ENCODE measurements at places on chromosomes 6 and 20. TPM values are rescaled to one million over a fixed set of nuclear protein-coding genes. Genes with fewer than 3 reads are reported as not detected.

DNA sequence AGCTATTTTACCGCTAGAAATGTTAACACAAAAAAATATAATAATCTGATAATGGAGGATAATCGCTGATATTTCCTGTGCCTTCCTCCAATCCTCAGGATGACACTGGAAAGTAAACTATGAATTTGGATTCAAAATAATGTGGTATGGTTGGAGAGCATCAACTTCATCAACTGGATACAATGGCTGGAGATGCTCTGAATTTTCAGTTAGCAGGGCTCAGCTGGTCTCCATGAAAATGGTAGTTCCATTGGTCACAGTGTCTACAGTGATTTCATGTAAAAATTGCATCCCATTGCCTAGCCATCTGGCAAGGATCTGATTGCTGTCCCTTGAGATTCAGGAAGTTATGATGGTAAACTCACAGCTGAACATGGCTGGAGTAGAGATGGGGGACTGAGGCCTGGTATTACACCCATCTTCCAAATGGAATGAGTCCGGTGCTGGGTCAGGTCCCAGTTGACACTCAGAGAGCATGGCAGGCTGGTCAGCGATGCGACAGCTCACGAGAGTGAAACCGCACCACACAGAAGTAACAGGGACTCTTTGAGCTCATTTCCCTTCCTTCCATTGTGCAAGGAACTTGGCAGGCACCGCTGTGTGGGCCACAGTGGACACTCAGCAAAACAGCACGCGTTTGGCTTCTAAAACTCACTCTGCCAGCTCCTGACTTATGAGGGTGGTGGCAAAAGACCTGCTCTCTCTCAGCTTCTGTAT is 142.4 kb upstream of the TNFAIP3 start:
- DNase-seq = peak; percentile 62

DNA sequence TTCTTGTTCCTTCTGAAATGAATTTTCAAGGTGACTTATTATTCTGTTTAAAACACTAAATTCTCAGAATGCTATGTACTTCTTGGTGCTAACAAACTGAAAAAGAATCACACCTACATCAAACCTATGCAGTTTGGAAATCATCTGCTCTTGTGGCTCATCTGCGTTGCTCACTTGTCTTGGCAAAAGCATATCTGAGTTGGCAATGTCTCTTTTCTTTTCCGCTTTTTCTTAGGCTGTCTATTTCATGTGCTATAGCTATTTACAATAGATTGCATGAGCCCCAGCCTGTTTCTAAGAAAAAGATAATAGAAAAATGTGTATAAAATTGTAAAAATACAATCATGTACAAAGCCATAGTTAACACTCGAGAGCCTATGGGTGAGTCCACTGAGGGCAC is 348.9 kb upstream of the AGPAT4 start:
- no peak for DNase-seq

GRCh38 chr20:10131732-10132345 is 86.8 kb upstream of the SNAP25 start:
- DNase-seq = peak; percentile 76

Gene TRIM10
- total RNA-seq = not detected

Gene LIN28B
- not detected for total RNA-seq

DNA sequence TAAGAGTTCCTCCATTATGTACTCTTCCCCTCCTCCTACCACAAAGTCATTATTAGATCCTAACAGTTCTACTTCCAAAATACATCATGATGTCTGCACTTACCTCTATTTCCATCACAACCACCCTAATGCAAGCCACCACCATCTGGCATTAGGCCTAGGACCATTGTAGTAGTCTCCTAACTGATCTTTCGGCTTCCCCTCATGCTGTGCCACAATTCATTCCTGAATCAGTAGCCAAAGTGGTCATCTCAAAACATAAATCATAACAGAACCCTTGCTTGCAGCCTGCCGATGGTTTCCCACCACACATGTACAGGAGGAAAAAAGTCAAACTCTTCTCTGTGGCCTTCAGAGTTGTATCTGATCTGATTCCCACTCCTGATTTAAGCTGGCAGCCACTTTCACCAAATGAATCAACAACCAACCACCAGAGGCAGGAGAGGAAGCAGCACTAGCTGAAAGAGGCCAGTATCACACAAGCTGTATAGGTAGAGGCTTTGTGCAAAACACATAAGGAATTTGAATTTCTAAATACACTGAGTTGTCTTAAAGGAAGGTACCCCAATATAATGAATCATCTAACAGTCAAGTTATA is 26.1 kb downstream of the FAM184A start:
- DNase-seq = no peak

Gene ATRN
- 34.5 TPM for total RNA-seq

Gene SMIM13
- total RNA-seq = 10.9 TPM

Gene RHAG
- 0.60 TPM for total RNA-seq

DNA sequence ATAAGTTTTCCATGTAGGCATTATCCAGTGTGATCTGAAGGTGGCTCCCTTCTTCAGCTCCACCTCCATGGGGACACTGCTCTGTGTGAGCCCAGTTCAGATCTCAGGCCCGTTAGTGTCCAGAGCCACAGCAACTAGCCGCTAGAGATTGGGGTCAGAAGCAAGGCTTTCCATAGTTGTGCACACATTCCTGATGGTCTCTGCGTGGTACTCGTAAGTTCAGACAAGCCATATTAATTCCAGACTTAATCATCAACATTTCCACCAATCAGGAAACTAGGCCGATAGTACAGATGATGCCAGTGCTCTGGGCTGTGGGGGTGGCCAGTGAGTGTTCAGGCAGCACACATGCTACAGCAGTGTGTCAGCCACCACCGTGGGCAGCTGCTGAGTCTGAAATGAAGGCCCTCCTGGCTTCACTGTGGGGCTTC is 17.5 kb upstream of the SYNCRIP start:
- no peak for DNase-seq

Gene SLC35B3
- 11.1 TPM for total RNA-seq

DNA sequence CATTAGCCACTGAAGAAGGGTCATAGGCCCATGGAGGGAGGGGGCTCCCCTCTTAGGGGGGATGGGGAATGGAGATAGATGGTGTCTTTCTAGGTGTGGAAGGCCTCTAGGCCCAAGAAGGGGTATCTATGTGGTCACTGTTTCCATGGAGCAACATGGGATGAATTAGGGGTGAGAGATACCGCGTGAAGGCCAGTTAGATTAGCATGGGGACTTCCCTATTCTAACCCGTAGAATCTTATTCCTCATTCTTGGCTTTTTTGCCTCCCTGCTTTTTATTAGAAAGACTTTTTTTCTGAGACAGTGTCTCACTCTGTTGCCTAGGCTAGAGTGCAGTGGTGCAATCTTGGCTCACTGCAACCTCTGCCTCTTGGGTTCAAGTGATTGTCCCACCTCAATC is 3.2 kb downstream of the RAB44 start:
- no peak for DNase-seq

DNA sequence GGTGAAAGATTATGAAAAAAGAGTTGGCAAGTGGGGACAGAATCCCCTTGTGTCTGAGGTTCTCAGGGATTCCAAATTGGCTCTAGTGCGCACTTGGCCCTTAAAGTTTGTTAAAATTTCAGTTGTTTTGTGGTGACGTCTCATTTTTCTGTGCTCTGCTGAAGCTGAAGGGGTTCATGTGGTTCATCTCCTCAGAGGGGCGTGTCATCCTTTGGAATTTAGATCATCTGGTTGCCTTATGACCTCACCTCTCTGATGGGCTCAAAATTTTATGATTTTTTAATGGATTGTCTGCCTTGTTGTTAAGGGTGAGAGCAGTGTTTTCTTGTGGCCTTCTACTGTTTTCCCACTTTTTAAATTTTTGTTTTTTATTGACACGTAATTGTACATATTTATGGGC is 20.3 kb downstream of the CYB5R4 start:
- DNase-seq = no peak

DNA sequence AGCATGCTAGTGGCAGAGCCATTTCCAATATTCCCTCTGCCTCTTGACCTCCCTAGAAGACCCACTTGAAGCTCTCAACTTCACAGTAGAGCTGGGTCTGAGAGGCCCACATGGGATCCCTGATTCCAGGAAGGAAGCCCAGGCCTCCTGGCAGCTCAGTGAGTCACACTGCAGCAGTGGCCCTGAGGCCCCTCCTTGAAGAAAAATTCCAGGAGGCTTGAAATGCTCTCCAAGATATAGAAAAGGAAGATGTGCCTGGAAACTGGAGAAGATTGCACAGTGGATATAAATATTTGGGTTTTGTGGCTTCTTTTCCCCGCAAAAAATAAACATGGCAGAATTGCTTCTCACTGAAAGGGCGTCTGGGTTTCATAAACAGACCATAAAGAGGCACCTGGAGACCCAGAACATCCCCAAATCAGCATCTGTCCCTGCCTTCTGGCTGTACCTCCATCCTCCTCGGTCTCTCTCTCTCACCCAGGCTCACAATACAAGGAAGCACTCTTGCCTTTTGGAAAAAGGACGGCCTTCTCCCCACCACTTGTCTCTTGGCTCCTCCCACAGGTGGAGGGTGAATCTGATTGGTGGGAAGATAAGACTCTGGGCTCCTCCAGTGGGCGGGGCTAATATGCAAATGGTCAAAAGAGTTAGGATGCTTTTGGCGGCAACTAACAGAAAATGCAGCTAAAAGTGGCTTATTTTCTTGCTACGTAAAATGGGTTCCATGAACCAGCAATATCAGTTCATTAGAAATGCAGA is 200.0 kb upstream of the SULF2 start:
- DNase-seq = no peak

GRCh38 chr6:129257196-129257595 is 374.3 kb downstream of the LAMA2 start:
- DNase-seq = no peak

Gene THBD
- total RNA-seq = 20.6 TPM

GRCh38 chr20:12353842-12354241 is 436.1 kb downstream of the BTBD3 start:
- no peak for DNase-seq

GRCh38 chr6:17220040-17220910 is 60.9 kb upstream of the RBM24 start:
- no peak for DNase-seq

- DNase-seq = no peak
Measured at GRCh38 chr6:45738057-45738455, 277.6 kb downstream of the CLIC5 start.

Gene PLEKHG1
- total RNA-seq = 9.3 TPM

Gene LST1
- 16.0 TPM for total RNA-seq

Gene CST2
- not detected for total RNA-seq

- DNase-seq = no peak
Measured at GRCh38 chr6:12785921-12786320, 69.4 kb downstream of the PHACTR1 start.

- no peak for DNase-seq
Measured at GRCh38 chr6:134455319-134455718, 137.4 kb upstream of the SGK1 start.

Gene BACH2
- total RNA-seq = 2.5 TPM

Gene PEX7
- total RNA-seq = 5.9 TPM

Gene REPS1
- total RNA-seq = 29.0 TPM

DNA sequence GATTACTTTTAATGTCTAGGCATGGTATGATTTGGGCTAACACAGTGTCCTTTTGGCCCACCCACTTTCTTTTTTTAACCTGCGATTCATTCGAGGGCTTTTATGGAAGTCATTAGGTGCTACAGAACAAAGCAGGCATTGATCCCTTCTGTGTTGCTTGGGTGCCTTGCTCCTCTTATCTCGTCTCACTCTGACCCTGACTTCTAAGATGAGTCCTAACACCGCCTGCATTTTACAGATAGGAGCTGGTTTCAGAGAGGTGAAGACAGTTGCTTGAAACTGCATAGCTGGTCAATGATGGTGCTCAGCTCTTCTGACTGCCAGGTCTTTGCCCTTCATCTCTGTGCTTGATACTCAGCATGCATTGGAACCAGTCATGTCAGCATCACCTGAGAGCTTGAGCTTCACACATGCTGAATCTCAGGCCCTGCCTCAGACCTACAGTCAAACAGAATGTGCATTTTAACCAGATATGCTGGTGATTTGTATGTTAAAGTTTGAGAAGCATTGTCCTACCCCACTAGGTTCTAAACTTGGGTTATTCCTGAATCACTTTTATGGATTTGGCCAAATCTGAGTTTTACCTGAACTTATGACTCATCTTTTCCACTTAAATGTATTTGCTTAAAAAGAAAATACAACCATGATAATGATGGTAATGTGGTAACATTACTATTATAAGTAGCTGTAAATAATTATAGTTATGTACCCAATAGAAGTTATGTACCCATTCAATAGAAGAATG is 142.3 kb downstream of the PLCB4 start:
- no peak for DNase-seq
